ENCODE measurements at places on chromosomes 3 and 15. TPM values are rescaled to one million over a fixed set of nuclear protein-coding genes. Genes with fewer than 3 reads are reported as not detected.
A peak's percentile ranks its signal among the peaks of the same experiment; 100 is the strongest.

The CLDN11 gene
- not detected for total RNA-seq

The SST gene
- not detected for total RNA-seq

GRCh38 chr3:190533511-190534281 is 19.8 kb downstream of the IL1RAP start:
- no peak for DNase-seq

DNA sequence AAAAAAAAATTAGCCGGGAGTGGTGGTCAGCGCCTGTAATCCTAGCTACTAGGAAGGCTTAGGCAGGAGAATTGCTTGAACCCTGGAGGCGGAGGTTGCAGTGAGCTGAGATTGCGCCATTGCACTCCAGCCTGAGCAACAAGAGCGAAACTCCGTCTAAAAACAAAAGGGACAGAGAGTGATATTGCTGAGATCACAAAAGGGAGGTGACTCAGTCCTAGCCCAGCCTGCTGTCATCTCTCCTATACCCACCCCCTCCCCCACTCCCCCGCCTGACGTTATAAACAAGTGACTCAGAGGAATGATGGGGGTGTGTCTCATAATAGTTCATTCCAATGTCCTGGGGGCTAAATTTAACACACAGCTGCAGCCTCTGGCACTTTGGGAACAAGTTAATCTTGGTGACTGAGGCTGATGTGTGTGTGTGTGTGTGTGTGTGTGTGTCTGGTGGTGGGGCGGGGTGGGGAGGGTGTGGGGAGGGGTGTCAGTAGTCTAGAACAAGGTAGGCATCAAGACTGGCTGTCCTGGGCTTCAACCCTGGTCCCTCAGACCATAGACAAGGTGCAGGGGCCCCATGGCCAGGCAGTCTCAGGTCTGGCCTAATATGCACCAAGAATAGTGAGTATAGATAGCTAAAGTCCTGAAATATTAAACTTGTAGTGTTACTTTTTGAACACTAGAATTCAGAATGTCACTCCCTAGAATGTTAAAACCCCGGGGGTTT is 1.3 kb upstream of the KLHL40 start:
- peak; percentile 53 for DNase-seq

Data from activated CD8-positive, alpha-beta memory T cell treated with anti-CD3 and anti-CD28 coated beads, Interleukin-2, amount 10 ng/mL, durations not matched to agents 7 days and 5 days (primary cell).